ENCODE measurements at places on chromosomes 13 and 19.

DNA sequence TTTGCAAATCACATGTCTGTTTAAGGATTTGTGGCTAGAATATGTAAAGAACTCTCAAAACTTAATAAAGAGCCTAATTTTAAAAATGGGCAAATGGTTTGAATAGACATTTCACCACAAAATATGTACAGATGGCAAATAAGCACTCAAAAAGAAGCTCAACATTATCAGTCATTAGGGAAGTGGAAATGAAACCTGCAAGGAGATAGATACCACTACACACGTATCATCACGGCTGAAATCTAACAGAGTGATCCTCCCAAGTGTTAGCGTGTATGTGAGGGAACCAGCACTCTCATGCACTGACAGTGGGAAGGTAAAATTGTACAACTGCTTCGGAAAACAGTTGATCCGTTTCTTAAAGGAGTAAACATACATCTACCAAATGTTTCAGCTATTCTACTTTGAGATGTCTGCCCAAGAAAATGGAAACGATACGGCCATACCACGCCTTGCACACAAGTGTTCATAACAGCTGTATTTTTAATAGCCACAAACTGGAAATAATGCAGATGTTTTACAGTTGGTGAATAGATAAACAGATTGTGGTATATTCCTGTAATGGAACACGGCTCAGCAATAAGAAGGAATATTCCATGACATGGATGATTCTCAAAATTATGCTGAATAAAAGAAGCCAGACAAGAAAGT, 14.5 kb downstream of the ARHGEF7 start:
- DNase-seq: no peak

- DNase-seq: no peak
Measured at GRCh38 chr13:108365255-108365654, 95.7 kb downstream of the TNFSF13B start.

DNA sequence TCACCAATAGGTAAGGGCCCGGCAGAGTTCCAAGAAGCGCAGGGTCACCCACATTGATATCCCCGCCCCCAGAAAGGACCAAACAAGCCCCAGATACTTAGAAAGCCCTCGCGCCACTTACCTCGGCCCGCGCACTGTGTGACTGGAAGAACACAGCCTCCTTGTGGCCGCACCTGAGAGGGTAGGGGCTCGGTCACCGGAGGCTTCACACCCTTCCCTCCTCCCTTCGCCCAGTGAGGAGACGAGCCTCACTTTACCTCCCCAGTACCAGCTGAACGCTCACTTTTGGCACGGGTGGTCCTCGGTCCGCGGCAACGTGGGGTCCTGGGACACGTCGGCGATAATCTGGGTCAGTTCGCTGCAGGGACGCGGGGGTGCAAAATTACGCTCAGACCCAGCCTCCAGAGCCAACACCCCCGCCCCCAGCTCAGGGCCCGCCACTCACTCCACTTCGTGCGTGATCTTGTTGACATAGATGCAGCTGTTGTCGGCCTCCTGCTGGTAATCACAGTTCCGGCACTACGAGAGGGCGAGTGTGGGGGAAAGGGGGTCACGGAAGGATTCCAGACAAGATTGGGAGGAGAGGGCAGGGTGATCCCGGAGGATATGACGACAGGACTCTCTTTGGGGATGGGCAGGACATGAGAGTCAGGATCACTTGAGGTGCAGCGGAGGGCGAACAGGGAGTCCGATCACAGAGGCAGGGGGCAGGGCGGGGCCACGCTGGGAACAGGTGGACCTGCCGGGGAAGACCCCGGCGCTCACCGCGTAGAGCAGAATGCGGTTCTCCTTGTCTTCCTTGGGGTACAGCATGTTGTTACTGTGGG, 568 bp downstream of the POLR2I start:
- DNase-seq: peak; percentile 30

DNA sequence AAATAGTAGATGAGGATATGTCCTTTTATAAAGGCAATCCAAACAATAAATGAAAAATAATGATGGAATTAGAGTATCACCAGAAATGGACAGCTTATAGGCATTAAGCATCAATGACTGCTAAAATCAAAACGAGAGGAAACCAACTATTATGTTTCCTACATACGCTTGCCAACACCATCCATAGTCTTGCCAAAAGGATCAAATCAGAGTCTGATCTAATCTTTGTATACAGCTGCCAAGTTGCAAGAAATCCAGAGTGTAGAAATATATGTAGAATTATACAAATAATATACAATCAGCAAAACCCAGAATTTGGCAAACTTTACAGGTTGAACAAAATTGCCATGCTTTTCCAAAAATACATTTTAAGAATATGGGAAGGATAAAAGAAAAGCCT, 1661.6 kb downstream of the SLITRK1 start:
- no peak for DNase-seq

DNA sequence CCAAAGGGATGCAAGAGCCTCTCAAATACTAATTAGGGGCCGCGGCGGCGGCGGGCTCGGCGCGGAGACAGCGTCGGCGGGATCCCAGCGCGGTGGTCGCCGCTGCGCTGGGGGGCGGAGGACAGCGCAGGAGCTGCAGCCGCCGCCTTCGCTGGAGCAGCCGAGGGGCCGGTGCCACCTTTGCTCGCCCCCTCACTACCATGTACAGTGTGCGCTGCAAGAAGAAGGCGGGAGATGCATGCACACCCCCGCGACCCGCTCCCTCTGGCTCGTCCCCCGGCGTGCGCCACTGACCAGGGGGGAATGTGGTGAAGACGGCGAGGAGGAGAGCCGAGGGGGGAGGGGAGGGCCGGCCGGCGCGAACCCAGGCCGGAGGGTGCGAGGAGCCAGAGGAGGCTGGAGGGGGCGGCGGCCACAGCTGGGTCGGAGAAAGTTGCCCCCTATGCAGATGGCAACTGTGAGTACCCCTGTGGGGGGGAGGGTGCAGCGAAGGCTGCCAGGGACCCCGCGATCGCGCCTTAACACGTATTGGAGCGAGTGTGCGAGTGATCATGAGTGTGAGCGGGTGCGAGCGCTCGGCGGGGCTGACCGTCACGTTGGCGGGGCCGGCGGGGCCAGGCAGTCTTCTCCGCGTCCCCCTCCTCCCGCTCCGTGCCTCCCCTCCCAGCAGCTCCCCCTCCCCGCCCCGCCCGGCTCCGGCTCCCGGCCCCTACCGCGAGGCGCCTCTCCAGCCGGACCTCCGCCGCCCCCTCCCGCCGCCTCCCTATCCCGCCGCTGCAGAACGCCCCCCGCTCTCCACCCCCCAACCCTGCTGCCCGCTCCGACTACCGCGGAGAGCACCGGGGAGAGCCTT, 808 bp downstream of the SLITRK5 start:
- no peak for DNase-seq

GRCh38 chr19:33724721-33725060, 72.0 kb upstream of the KCTD15 start:
- no peak for DNase-seq

DNA sequence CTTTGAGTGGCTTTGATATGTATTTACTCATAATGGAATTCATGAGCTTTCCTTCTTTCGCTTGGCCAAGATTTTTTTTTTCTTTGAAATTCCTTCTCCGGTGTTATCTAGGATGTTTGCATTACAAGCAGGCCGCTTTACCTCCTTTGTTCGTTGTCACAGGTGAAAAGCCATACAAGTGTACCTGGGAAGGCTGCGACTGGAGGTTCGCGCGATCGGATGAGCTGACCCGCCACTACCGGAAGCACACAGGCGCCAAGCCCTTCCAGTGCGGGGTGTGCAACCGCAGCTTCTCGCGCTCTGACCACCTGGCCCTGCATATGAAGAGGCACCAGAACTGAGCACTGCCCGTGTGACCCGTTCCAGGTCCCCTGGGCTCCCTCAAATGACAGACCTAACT, 16.7 kb downstream of the KLF5 start:
- no peak for DNase-seq

DNA sequence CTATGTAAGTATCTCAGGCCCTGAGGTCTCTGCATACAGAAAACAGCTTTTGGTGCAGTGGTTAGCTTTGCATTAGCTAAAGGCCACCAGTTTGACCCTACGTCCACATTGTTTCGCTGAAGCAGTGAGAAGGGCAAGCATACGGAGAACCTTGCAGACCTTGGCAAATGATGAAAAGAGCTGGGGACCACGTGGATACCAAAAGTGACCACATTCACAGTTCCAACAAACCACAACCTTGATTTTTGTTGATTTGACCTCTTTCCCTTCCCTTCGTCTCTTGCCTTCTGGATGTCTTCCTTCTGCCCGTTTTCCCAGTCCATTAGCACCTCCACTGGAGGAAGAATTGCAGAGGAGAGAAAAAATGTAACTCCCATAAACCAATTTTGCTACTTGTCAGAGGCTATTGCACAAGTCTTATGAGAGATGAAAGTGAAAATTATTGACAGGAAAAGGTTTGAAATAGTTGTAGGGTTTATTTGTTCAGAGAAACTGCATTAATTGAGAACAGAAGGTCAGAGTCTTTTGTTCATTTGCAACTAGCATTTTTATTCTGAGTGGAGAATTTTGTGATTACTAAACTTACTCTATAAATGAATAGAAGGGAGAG, 293.9 kb upstream of the HTR2A start:
- no peak for DNase-seq

DNA sequence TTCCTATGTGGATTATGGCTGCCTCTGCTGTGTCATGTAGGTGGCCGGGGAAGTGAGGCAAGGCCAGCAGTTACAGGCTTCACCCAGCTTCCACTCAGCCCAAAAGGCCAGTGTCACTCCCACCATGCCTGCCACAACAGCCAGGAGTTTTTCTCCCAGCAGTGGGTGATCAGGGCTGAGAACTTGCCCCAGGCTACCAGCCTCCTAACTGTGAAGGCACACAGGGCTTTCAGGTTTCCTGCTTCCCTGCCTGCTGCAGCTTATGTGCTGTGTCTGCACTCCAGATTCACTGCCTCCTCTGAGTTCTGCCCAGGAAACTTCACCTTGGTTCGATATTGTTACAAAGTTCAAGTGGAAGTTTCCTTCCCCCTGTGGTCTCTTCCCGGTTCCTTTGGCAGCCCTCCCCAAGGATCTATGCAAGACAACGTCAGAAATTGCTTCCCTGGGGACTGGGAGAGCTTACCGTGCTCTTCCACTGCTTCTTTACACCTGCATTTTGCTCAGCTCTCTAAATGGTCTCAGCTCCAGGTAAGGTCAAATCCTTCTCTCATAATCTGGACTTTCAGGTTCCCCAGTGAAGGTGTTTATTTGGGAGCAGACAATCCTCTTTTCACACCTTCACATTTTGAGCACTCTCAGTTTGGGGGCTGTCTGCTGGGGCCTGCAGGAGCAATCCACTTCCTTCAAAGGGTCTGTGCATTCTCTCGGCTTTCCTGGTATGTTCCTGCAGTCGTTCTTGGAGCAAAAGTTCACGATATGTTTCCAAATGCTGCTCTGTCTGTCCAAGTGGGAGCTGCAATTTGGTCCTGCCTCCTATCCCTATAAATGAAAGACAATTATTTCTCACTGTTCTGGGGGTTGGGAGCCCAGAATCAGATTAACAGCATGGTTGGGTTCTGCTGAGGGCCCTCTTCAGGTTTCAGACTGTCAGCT, 1730.1 kb upstream of the PRR20A start:
- DNase-seq: peak; percentile 43

DNA sequence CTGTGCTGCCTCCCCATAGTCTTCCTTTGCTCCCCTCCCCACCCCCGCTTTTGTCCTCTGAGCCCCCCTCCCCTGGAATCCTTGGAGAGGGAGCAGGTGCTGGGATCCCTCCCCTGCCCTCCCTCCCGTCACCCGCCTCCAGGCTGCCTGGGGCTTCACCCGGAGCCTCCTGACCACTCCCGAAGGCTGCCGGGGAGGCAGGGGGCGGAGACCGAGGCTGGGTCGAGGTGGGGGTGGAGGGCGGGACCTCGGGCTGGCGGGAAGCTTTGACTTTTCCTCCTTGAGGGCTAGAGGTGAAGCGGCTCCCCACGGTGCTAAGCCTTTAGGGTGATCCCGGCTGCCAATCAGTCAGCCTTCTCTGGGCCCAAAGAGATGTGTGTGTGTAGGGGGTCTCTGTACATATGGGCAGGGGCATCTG, 1.5 kb downstream of the KMT5C start:
- DNase-seq: peak; percentile 68

DNA sequence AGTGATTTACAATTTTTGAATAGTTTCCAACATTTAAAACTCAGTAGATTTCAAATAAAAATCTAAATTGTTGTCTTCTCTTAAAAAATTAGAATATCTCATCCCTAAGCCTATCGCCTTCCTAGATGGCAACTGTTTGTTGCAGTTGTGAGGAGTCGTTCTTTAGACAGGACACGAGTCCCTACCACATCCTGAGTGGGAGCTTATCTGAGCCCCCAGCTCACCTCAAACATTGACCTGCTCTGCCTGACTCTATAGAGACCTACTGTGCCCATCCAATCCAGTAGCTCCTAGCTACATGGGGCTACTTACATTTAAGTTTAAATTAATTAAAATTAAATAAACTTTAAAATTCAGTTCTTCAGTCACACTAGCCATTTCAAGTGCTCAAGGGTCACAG, 434.7 kb downstream of the FOXO1 start:
- no peak for DNase-seq

DNA sequence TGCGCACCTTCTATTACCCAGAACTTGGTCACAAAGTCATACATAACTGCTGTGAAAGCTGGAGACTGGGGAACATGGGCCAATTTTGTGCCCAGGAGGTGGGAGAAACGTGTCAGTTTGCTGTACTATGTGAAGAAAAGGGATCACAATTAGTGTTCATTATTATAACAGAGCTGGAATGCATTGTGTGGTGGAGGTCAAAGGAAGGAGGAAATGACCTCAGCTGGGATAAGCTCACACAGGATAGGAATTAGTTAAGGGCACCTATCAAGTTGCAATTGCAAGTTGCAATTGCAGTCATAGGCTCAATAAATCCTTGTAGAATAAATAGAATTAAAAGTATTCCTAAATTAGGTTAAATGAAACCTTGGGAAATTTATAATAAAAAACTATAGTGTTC, 103.9 kb upstream of the OBI1 start:
- no peak for DNase-seq

DNA sequence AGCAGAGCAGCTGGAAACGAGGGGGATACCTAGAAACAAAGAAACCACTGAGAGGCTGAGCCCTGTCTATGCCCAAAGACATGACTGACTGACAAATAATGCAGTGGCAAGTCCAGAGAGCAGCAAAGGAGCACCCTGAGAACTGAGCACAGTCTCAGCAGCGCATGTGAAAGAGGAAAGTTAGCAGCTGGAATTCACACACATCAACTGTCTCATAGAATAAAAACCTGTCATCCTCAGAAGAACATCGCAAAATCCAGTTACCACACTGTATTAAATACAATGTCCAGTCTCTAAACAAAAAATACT, 24.1 kb upstream of the DLEU7 start:
- DNase-seq: no peak

Measured in T47D (cell line).